CD8-positive, alpha-beta memory T cell (primary cell): ENCODE measurements at places on chromosomes 1 and 21.

DNA sequence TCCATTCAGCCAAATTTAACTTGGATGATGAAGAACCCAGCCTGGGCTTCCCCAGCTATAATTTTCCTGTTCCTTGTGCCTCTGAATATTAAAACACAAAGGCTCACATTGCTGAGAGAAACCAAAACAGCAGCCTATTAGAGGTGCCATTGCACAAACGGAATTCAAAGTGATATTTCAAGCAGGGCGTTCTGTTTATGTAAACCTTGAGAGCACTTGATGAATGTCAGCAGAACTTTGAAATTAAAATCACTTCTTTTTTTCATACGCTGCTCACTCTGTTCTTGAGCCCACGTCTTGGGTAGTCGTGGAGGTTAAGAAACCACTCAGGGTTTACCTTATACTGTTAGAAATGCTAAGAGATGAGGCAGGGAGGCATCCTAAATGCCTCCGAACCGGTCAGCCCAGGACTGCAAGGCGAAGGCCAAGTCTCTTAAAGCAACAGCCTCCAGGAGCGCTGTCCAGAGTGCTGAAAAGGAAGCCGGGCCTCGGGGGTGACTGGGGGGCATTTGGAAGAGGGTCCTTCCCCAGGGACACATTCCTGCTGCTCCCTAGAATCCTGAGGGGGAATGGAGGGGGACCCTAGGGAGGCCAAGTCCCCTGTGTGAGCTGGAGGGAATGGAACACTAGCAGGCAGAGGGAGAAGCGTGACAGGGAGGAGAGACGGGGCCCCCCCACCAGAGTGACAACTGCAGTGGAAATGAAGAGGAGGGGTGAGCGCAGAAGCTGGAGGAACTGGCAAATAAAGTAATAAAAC lies 154.8 kb upstream of the VAMP3 start:
- no peaks in the 10 kb centered on the region for H3K36me3 ChIP-seq
- no peaks in the 10 kb centered on the region for H3K27me3 ChIP-seq
- no peak overlapping the region for H3K4me3 ChIP-seq
- no peak for DNase-seq

- DNase-seq, result no peak
- H3K27ac ChIP-seq, result no peak overlapping the region
- no peaks in the 10 kb centered on the region for H3K4me1 ChIP-seq
- no peaks in the 10 kb centered on the region for H3K36me3 ChIP-seq
- no peak overlapping the region for H3K4me3 ChIP-seq
- peaks cover 3% of the 10 kb centered on the region for H3K27me3 ChIP-seq
These were observed 8.9 kb upstream of the LCE5A start for GRCh38 chr1:152501704-152502103.

DNA sequence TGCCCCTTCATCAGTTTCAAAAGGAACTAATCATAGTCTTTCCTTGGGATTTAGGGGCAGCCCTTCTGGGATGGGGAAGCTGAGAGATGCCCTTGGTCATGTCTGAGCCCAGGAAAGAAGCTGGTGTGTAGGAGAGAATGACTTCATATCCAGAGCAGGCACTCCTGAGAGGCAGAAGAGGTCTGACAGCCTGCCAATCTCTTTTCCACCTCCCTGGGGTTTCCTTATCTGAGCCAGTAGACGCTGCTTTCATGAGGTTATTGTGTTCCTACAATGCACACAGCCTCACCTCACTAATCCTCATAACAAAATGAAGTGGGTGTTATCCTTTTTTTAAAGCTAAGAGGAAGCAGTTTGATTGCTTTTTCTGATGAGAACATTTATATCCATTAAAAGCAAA lies 14.1 kb downstream of the ROR1 start:
- no peak overlapping the region for H3K27ac ChIP-seq
- H3K4me3 ChIP-seq, result no peak overlapping the region
- H3K4me1 ChIP-seq, result no peaks in the 10 kb centered on the region
- H3K36me3 ChIP-seq, result no peaks in the 10 kb centered on the region

DNA sequence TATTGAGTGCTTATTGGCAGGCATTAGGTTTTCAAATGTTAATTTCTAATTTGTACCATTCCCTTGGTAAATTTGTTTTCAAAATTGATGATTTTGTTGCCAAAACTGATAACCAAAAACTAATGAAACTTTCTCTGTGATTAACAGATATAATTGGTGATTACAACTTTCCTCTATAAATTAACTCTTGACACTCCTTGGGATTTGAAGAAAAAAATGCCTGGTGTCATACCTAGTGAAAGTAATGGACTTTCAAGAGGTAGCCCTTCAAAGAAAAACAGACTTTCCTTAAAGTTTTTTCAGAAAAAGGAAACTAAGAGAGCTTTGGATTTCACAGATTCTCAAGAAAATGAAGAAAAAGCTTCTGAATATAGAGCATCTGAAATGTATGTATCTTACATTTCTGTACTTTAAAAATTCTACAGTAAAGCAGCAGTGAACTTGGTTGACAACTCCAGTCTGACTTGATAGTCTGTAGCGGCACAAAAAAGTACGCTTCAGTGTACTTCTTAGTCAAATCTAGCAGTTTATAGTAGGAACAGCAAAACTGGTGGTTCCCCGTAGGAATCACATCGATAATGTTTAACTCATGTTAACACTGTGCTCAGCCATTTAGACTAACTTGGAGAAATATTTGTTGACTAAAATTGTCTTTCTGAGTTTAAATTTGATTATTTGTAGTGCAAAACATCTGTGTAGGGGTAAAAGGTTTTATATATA lies 3.0 kb downstream of the USP1 start:
- H3K4me3 ChIP-seq, result peak overlapping the region; percentile 23
- peaks cover 26% of the 10 kb centered on the region for H3K36me3 ChIP-seq
- no peak for DNase-seq
- H3K27me3 ChIP-seq, result no peaks in the 10 kb centered on the region

GRCh38 chr1:169925505-169926482 lies 32.1 kb upstream of the SCYL3 start:
- H3K36me3 ChIP-seq, result no peaks in the 10 kb centered on the region
- no peak overlapping the region for H3K27ac ChIP-seq
- no peaks in the 10 kb centered on the region for H3K4me1 ChIP-seq
- no peak overlapping the region for H3K4me3 ChIP-seq
- no peak for DNase-seq
- H3K27me3 ChIP-seq, result no peaks in the 10 kb centered on the region

GRCh38 chr1:192849011-192849410 lies 40.2 kb downstream of the RGS2 start:
- no peaks in the 10 kb centered on the region for H3K27me3 ChIP-seq
- DNase-seq, result no peak
- no peaks in the 10 kb centered on the region for H3K36me3 ChIP-seq

GRCh38 chr1:247322849-247323586 lies 8.6 kb downstream of the ZNF496 start:
- H3K4me1 ChIP-seq, result peaks cover 13% of the 10 kb centered on the region
- H3K27me3 ChIP-seq, result no peaks in the 10 kb centered on the region
- no peak overlapping the region for H3K27ac ChIP-seq
- peak; percentile 63 for DNase-seq
- no peak overlapping the region for H3K4me3 ChIP-seq
- peaks cover 1% of the 10 kb centered on the region for H3K36me3 ChIP-seq

DNA sequence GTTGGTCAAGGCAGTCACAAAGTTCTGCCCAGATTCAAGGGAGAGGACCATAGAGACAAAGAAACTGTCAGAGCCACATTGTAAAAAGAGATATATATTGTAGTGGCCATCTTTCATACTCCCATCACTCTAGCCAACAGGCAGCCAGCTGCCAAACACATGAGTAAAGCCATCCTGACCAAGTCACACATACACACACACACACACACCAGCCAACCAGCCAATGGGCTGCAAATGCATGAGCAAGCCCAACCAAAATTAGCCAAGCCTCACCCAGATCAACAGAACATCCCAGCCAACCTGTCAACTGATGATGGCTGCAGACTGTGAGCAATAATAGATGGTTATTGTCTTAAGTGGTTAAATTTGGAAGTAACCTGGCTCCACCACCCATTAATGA lies 120.7 kb downstream of the SEC16B start:
- no peaks in the 10 kb centered on the region for H3K4me1 ChIP-seq
- H3K27me3 ChIP-seq, result no peaks in the 10 kb centered on the region
- H3K27ac ChIP-seq, result no peak overlapping the region
- no peak for DNase-seq

GRCh38 chr1:225044258-225044657 lies 114.8 kb downstream of the DNAH14 start:
- H3K4me3 ChIP-seq, result no peak overlapping the region
- H3K27me3 ChIP-seq, result no peaks in the 10 kb centered on the region
- DNase-seq, result no peak
- no peaks in the 10 kb centered on the region for H3K4me1 ChIP-seq
- no peaks in the 10 kb centered on the region for H3K36me3 ChIP-seq
- H3K27ac ChIP-seq, result no peak overlapping the region

- H3K4me3 ChIP-seq, result peak overlapping the region; percentile 57
- no peaks in the 10 kb centered on the region for H3K27me3 ChIP-seq
- H3K27ac ChIP-seq, result peak overlapping the region; percentile 62
- H3K4me1 ChIP-seq, result peaks cover 34% of the 10 kb centered on the region
- DNase-seq, result no peak
- H3K36me3 ChIP-seq, result no peaks in the 10 kb centered on the region
These were observed 1.6 kb downstream of the NRIP1 start for GRCh38 chr21:15063081-15063813.

DNA sequence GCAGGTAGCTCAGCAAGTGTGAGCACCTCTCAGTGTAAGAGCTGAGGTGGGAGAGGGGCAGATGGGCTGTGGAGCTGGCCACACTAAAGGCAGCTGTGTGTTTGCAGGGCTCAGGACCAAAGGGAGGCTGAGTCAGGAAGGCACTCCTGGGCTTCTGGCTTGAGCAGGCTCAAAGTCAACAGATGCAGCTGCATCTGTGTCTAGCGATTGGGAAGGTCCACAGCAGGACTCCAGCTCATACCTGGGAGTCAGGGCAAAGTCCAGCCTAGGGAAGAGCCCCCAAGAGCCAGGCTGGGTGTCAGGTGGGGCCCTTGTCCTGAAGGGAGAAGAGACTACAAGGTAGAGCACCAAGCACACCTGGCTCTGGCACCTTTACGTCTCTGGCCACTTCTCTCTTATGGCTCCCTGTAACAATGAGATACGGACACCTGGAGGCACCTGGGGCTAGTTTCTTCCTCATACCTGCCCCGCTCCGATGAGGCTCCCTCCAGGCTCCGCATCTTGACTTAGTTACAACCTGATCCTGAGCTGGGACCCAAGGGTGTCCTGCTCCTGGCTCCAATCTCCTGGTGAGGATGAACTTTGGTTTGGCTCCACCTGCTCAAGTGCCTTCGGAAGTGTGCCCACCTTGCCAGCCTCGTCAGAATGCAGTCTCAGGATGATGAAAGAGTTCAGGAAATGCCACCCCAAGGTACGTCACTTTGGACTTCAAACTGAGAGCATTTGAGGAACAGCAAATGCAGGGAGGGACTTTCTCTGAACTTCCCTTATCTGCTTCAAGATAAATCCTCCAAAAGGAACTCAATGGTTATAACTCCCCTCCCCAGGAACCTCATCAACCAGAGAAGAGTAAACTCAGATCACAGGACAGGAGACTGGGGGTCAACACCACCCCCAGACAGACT lies 21.5 kb upstream of the SLC2A1 start:
- no peaks in the 10 kb centered on the region for H3K36me3 ChIP-seq
- DNase-seq, result no peak
- H3K4me1 ChIP-seq, result no peaks in the 10 kb centered on the region
- H3K4me3 ChIP-seq, result no peak overlapping the region

DNA sequence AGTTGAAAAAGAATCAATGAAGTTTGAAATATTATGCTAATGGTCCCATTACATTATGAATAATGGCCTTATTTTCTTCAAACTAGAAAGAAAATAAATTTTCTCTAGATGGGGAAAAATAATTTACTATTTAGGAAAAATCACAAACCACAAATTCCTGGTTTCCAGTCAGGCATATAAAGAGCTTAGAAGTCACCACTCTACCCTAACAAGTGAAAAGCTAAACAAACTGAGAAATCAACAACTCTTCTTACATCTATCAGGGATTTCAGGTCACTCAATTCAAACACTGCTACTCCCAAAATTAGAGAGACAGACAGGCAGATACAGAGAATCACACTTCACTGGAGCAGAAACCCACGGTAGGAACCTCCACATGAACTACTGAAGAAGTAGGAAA lies 82.1 kb upstream of the LRRC7 start:
- no peaks in the 10 kb centered on the region for H3K36me3 ChIP-seq
- no peak overlapping the region for H3K4me3 ChIP-seq
- no peaks in the 10 kb centered on the region for H3K4me1 ChIP-seq
- no peaks in the 10 kb centered on the region for H3K27me3 ChIP-seq
